ENCODE measurements at places on chromosomes 11 and 22.

DNA sequence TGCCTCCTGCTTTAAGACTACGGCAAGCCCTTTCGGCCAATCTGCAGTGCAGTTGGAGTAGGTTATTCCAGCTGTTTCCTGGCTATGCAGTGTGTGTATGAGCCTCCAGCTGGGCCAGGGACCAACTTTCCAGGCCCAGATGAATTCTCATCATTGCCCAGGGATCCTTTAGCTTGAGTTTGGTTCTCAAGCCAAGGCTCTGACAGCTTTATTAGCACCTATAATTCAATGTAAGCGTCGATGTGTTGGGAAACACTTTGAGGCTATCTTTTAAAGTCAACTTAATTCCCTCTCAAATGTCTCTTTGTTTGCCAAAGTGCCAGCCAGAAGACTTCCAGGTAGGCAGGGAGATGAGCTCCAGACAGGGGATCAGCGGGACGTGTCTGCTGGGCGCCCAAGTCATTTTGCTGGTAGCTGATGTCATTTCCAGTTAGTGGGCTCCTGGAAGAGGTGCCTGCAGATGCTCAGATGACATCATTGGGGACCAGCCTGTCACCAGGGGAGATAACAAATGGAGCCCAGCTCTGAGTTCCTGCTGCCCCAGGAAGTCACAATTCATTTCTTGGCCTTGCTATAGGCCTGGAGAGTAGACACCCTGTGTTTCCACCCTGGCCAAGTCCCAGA is 520.4 kb downstream of the SOX6 start:
- no peak for DNase-seq

DNA sequence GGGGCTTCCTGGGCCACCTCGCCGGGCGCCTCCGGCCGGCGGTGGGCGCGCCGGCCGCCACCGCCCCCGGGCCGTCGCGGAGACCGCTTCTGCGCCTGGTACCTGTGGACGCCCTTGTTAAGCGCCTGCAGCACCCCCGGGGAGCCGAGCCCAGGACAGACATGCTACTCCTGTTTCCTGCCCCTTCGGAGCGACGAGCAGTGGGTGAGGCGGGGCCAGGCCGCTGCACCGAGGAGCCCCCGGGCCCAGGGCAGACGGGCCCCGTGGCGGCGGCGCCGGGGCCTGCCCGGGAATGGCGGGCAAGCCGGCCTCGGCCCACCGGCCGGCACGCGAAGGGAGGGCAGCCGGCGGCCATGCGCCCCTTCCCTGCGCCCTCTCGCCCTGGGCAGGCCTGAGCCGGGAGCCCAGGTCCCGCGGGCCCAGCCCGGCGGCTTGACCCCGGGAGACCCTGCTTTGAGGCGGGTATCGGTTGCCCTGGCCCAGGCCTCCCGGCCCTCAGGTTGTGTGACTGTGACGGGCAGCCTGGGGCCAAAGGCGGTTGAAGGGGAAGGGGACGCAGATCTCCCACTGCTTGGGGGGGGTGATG is 789 bp upstream of the KDM2A start:
- DNase-seq = no peak

GRCh38 chr11:35163702-35164496 is 24.9 kb downstream of the CD44 start:
- no peak for DNase-seq

DNA sequence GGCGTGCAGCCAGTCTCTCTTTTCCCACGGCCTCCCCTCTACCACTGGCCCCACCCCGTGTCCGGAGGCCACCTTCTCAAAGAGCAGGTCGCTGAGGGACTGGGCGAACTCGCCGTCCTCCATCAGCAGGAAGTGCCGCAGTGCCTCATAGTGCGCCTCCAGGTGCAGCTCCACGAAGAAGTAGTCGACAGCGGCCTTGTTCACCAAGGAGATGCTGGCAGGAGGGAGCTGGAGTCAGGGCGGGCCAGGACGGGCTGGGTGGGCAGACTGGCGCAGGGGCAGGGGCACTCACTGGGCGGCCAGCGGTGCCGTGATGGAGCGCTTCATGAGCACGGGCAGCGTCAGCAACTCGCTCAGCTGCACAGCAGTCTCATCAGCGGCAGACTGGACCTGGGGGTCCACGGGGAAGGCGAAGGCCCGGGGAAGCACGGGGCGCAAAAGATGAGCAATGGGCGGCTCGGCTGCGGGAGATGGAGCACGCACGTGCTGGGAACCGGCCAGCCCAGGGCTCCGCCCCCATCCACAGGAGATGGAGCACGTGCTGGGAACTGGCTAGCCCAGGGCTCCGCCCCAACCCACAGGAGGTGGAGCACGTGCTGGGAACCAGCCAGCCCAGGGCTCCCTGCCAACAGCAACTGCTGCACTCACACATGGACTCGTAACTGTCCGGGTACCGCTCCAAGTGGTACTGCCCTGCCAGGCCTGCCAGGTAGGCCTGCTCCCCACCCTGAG is 18.4 kb downstream of the SELENOO start:
- DNase-seq = no peak
